ENCODE measurements at places on chromosomes 5 and 9.
A peak's percentile ranks its signal among the peaks of the same experiment; 100 is the strongest.

GRCh38 chr5:1552521-1553255, 28.9 kb upstream of the LPCAT1 start:
- no peak for DNase-seq

DNA sequence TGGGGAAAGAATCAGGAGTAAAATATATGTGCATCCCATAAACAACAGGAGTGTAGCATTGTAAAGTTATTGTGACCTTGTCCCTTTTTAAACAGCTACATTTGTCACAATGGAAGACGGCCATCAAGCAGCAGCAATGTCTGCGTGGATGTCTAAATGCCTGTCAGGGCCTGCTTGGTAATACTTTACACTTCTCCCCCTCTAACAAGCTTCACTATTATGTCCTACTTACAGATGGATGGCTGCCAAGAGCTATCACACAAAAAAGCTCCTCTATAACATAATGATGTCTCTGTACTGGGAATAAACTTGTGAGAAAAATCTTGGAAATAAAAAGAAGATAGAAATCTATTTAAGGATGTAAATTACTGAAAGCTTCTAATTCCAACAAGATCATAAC, 213.0 kb downstream of the FBXL17 start:
- no peak for DNase-seq

- DNase-seq = no peak
Measured at GRCh38 chr9:73294336-73294735, 142.7 kb downstream of the ANXA1 start.

DNA sequence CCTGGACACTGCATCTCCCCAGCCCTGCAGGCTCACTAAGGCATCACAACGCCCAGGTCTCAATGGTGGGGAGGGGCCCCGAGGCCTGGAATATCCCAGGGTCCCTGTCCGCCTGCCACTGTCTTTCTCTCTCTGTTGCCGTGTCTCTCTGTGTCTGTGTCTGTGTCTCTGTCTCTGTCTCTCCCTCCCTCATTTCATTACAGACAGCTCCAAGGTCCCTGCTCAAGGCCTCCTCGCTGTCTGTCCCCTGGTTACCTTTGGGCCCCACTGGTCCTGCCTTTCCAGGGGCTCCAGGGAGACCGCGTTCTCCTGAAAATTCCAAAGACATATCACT, 3.2 kb downstream of the FCN1 start:
- DNase-seq = no peak

DNA sequence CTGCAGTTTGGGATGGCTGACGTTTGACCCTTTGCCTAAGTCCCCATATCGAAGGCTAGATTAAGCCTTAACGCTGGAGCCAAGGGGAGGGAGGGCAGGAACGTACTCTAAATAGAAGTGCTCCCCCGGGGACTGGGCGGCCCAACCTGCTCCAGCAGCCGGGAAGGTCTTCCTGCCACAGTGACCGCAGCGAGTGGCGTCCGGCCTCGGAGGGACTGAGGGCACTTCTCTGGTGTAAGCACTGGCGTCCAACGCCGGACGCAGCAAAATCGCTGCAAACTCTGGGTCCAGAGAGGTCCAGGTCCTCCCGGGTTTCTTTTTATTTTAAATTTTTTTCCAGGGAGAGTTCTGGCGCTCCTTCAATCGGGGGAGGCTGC, 505 bp upstream of the ACER2 start:
- DNase-seq = peak; percentile 15

DNA sequence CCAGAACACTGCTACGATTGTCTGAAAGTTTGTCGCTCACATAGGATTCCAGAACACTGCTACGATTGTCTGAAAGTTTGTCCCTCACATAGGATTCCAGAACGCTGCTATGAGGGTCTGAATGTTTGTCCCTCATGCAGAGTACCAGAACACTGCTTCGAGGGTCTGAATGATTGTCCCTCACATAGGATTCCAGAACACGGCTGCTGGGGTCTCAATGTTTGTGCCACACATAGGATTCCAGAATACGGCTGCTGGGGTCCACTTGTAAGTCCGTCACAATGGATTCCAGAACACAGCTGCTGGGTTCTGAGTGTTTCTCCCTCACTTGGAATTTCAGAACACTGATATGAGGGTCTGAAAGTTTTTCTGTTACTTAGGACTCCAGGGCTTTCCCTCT, 203.3 kb downstream of the FOXD4L6 start:
- DNase-seq = no peak

DNA sequence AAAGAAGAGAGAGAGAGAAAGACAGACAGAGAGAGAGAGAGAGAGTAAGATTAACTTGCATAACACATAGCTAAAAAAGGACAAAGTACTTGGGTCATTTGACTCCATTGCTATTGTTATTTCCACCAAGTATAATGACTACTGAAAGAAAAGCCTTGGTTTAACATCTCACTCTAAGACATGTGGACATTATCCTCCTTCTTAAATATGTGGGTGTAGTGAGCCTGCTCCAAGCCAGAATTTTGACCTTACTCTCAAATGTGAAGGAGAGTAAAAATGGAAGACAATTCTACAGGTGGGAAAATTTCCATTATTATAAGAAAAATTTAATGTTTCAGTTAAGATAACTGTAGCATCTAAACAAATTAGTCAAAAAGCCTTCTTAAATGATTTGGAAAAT, 8.5 kb upstream of the MARCOL start:
- no peak for DNase-seq

DNA sequence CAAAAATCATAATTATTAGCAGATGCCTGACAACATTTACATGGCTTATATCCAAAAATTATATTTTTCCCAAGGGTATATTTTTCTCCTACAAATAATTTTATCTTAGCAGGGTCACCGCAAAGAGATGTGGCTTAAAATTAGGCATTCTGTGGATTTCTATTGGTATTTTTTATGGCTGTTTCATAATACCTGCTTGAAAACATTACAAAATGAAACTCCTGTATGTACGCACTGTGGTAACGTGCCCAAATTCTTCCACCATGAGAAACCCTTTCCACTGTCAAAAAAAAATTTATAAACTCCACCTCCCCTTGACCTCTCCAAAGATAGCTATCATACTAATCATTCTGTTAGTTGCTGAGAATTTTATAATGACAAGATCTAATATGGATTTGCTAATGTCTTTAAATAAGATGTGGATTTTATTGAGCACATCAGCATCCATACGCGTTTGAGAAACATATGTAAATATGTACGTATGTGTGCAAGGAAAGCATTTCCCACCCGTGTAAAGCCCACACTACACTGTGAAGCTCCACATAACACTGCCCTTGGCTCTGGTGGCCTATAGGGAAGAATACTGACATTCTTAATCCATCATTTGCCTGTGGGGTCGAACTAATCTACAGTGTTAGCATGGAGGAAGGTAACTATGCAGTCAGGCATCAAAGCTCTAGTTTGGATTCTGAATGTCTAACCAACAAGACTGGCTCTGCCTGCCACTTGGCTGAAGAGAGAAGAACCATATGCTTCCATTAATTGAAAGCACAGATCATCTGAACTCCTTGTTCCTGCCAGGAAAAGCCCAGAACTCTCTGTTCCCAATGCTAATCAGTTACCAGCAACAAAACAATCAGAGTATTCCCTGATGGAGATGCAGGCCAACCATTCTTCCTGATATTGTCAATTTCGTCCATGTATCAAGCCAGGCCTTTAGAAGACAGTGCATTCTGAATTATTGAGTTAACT, 244.7 kb downstream of the SPOCK1 start:
- no peak for DNase-seq

Data from endothelial cell (in vitro differentiated cells).